ENCODE measurements at places on chromosomes 6 and 20.

DNA sequence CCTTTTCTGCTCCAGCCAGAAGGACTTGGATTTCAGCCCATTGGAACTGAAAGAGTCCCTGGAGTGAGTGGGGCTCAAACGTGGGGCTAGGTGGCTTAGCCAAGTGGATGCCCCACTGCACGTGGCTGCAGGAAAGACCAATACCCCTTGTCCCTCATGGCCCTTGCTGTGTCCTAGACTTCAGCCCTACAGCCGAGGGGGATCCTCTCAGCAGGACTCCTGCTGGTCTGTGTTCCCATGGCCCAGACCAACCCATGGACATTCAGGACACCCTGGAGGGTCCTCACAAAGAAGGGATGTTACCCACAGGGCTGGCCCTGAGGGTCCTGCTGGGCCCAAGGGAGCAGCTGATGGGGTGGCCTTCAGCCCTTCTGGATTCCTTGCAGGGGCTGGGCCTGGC is 30.0 kb upstream of the PHACTR3 start:
- no peak for DNase-seq

- no peak for DNase-seq
Observed at GRCh38 chr6:80725156-80725930, 618.9 kb downstream of the BCKDHB start.

DNA sequence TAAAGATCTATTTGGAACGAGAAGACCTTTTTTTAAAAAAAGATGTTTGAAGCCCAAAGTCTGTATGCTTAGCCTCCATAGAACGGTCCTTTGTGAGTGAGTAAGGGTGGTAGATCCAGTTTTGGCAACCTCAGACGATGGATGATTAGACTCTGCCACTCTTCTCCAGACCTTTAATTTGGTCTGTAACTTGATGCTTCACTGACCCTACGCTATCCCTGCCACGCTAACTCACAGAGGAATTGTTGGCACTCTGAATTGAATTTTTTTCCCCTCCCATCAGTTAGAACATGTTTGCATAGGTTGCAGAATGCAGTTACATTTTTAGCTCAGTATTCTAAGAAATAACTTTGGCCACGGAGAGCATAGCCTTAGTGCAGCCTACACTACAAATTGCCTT is 15.8 kb upstream of the DEK start:
- no peak for DNase-seq

GRCh38 chr20:7199861-7200260 is 432.4 kb downstream of the BMP2 start:
- no peak for DNase-seq

DNA sequence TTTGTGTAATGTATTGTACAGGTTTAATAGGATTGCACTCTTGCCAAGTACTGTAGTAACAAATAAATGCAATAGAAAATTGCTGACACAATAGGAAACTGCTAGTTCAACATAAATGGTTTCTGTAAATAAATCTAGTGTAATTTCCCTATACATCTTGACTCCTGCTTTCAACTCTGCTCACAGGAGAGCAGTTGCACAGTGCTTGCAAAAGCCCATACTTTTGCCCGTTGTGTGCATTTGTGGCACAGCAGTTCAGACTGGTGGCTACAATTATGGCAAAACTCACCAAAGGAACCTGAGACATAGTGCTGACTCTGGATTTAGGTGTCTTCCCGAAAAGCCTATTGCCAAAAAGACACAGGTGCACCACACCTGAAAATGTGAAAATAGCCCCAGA is 953.3 kb upstream of the SLC35B3 start:
- DNase-seq = no peak

GRCh38 chr6:148491638-148492251 is 149.1 kb downstream of the SASH1 start:
- DNase-seq = peak; percentile 62

- no peak for DNase-seq
Observed at GRCh38 chr6:116139917-116140316, 14.0 kb upstream of the COL10A1 start.

- DNase-seq = no peak
Observed at GRCh38 chr20:9551808-9552550, 37.6 kb downstream of the LAMP5 start.

DNA sequence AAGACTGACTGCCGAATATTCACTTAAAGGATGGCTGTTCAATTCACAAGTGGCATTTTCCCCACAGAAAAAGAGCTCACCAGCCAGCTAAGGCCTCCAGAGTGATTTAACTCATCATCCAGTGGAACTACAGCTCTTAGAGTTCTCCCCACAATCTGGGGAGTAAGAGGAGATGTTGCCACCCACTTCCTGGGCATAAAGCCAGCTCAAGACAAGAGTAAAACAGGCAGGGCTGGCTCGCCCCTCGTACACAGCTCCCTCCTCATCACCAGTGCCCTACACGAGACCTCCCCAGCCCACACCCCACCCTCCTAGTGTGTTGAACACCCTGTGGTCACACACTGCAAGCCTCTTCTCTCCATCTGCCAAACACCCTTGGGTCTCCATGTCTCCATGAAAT is 47.2 kb upstream of the IPCEF1 start:
- peak; percentile 33 for DNase-seq
